ENCODE measurements at places on chromosomes 2 and 18.

DNA sequence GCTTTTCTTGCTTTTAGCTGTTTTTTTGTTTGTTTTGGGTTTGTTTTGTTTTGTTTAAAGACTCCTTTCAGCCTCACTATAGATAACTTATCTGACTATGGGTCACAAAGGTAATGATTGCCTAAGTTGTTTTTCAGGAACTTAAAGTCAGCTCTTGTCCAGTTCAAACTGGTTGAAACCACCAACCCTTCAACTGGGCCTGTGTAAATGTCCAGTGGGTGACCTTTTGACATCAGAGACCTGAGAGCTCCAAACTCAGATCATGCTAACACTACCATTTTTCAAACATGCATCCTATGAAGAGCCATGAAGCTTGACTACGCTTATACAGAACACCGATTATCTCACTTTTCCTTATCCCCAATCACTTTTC is 144.6 kb upstream of the RMP24 start:
- peak overlapping the region; percentile 47 for H3K27ac ChIP-seq
- H3K36me3 ChIP-seq: peaks cover 4% of the 10 kb centered on the region
- H3K4me1 ChIP-seq: peaks cover 7% of the 10 kb centered on the region
- DNase-seq: no peak
- no peak overlapping the region for H3K4me3 ChIP-seq

DNA sequence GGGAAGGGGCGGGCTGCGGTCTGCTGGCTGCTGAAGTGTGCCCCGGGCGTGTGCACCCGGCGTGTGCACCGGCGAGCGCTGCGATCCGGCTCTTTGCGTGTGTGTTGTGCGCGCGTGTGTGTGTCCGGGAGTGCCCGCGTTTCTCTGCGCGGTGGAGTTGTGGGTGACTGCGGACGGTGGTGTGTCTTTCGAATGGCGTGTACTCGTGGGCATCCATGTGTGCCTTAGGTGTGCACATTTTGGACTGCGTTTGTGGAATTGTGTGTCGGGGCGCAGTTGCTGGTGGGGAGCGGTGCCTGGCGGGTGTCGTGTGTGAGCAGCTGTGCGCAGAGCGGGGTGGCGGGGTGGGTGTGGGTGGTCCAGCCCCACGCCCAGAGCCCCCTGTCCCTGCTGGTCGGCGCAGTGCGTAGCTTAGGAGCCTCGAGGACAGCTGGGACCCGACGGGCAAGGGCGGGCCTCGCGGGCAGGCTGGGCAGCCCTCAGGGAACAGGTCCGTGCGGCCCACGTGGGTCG is 533 bp downstream of the HPCAL1 start:
- H3K4me3 ChIP-seq: peak overlapping the region; percentile 84
- H3K36me3 ChIP-seq: peaks cover 3% of the 10 kb centered on the region
- peak; percentile 23 for DNase-seq
- H3K4me1 ChIP-seq: peaks cover 14% of the 10 kb centered on the region

- H3K4me3 ChIP-seq: no peak overlapping the region
- no peaks in the 10 kb centered on the region for H3K36me3 ChIP-seq
- no peaks in the 10 kb centered on the region for H3K27me3 ChIP-seq
- H3K27ac ChIP-seq: no peak overlapping the region
- DNase-seq: no peak
These were observed 897.1 kb downstream of the LRRTM4 start for GRCh38 chr2:76625101-76625500.

GRCh38 chr2:61853086-61853846 is 594 bp downstream of the FAM161A start:
- H3K4me3 ChIP-seq: peak overlapping the region; percentile 80
- no peaks in the 10 kb centered on the region for H3K36me3 ChIP-seq
- H3K27me3 ChIP-seq: no peaks in the 10 kb centered on the region
- peak overlapping the region; percentile 97 for H3K27ac ChIP-seq

GRCh38 chr2:86072271-86072858 is 33.3 kb downstream of the POLR1A start:
- DNase-seq: no peak
- peaks cover 29% of the 10 kb centered on the region for H3K36me3 ChIP-seq

- no peak overlapping the region for H3K27ac ChIP-seq
- no peak overlapping the region for H3K4me3 ChIP-seq
- no peaks in the 10 kb centered on the region for H3K27me3 ChIP-seq
- DNase-seq: no peak
- peaks cover 6% of the 10 kb centered on the region for H3K4me1 ChIP-seq
These were observed 100.2 kb downstream of the PID1 start for GRCh38 chr2:229170916-229171315.

DNA sequence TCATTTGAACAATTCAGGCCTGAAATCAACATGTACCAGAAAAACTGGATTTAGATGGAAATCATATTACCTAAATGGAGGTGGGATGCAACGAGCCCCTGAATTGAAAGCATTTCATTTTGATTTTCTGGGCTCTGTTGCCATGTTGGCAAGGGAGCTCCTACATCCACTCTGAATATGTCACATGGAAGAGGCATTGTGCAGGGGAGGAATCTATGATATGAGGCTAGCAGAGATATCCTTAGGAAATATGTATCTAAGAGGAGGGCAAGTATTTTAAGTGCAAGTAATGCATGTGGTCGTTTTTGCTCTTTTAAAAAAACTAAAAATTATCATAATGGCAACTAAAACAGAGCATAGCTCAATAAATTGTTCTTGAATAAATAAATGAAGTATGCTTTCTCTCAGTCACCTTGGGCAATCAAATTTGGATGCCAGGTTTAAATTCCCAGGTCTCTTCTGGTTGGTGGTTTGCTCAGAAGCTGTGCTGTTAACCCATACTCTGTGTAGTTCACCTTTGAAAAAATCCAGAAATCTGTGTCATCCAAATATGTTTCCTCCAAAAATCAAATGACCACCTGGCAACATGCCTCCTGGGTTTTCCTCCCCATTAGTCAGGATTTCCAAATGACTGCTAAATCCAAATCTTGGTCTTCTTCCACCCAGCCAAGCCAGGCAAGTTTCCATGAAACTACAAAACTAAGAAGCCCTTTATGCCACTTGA is 6.5 kb upstream of the LGALSL start:
- H3K27ac ChIP-seq: no peak overlapping the region
- no peaks in the 10 kb centered on the region for H3K36me3 ChIP-seq
- no peak overlapping the region for H3K4me3 ChIP-seq
- H3K27me3 ChIP-seq: no peaks in the 10 kb centered on the region
- H3K4me1 ChIP-seq: peaks cover 5% of the 10 kb centered on the region
